ENCODE measurements at places on chromosomes 13 and 19.

- no peak for DNase-seq
Measured at GRCh38 chr19:3060857-3061181, 1.5 kb downstream of the TLE5 start.

- DNase-seq = no peak
Measured at GRCh38 chr19:35911173-35911572, 3.1 kb upstream of the TYROBP start.

DNA sequence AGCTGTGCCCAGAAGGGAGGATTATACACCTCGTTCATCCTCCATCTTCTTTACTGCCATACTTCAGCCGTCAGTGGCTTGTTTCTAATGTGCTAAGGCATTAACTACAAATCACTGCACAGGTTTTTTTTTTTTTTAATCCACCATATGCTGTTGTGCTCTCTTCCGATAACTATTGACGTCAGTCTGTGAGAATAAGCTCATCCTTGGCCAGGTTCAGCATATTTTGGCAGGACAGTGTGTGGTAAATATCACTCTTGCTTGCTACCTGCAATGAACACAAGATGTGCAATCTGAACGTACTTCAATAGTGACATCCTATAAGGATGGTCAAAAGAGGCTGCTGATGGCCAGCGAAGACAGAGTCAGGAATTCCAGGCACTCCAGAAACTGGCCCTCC is 2030.7 kb upstream of the PCDH20 start:
- DNase-seq = no peak

GRCh38 chr13:113166681-113167080 is 8.2 kb downstream of the PROZ start:
- no peak for DNase-seq

DNA sequence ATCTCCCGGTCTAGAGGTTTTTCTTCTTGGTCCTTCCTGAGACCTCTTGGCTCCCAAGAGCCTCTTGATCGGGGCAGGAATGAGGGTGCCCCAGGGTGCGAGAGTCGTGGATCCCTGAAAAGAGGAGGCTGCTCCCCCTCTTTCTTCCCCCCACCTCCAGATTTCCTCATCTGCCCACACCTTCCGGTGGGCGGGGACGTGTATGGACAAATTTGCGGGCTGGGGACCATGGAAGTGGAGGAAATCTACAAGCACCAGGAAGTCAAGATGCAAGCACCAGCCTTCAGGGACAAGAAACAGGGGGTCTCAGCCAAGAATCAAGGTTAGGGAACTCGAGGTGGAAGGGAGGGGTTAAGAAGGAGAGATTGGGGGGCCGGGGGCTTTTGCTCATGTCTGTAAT is at the start of gene MCEMP1:
MCEMP1 (plus strand) TSS at position 237 of the 400 bp plus-strand sequence; CDS start at position 268, 31 bp downstream.
- DNase-seq = no peak

DNA sequence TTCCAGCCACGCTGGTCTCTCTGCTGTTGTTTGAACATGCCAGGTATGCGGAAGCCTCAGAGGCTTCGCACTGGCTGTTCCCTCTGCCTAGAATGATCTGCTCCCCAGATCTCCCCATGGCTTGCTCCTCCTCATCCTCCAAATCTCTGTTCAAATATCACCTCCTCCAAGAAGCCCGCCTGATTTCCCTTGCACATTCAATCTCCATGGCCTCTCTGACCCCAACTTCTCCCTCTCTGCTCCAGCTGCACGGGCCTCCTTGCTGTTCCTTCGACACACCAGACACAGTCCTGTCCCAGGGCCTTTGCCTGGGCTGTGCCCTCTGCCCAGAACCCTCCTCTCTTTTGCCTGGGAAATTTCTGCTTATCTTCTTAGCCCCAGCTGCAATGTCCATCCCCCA is 52.5 kb upstream of the PTPRS start:
- DNase-seq = no peak

DNA sequence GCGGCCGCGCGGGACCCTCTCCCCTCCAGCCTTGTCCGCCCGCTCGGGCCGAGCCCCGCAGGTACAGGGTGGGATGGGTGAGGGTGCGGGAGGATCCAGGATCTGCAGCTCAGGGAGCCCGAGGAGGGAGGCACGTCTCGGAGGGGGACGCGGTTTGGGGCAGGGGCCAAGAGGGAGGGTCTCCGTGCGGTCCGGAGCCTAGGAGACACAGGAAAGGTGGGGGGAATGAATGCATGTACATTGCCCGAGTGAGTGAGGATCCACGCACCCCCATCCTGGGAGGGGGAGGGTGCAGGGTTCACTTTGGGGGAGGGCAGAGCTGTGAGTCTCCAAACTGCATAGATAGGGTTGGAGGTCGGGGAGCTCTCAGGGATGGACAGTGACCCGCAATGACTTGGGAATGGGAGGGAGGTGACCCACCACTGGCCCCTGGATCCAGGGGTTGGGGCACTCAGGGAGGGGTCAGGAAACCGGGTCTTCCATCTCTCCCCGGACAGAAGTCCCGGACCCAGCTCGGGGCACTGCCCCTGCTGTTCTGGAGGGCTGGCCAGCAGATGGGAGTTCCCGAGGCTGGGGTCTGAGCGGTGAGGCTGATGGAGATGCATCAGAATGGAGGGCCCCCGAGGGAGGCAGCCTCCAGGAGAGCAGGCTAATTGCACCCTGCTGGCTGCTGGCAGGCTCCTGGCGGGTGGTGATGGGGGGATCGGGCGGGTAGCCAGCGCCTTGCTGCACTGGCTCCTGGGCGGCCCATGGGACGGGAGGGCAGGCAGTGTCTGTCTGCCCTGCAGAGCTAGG is 547 bp downstream of the KCNN1 start:
- no peak for DNase-seq

DNA sequence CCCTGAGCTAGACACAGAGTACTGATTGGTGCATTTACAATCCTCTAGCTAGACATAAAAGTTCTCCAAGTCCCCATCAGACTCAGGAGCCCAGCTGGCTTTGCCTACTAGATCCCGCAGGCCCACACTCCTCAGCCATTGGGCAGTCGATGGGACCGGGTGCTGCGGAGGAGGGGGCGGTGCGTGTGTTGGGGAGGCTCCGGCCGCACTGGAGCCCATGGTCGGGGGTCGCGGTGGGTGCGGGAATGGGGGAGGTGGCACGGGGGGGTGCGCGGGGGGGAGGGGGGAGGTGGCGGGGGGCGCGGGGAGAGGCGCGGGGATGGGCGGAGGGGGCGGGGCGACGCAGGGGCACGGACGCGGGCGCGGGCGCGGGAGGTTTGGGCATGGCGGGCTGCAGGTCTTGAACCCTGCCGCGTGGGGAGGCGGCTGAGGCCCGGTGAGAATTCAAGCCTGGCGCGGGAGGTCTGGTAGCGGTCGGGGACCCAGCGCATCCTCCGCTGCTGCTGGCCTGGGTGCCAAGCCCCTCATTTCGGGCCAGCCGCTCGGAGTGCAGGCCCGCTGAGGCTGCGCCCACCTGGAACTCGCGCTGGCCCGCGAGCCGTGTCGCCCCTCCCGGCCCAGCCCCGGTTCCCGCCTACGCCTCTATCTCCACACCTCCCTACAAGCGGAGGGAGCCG is 674.1 kb downstream of the SLITRK5 start:
- DNase-seq = no peak

- no peak for DNase-seq
Measured at GRCh38 chr19:6423499-6424194, 964 bp downstream of the KHSRP start.
